NCI-H1105 (cell line): ENCODE measurements at places on chromosomes 16 and 17.
A peak's percentile ranks its signal among the peaks of the same experiment; 100 is the strongest.

- no peak for DNase-seq
These were observed 4.4 kb downstream of the SMARCD2 start for GRCh38 chr17:63837962-63838600.

DNA sequence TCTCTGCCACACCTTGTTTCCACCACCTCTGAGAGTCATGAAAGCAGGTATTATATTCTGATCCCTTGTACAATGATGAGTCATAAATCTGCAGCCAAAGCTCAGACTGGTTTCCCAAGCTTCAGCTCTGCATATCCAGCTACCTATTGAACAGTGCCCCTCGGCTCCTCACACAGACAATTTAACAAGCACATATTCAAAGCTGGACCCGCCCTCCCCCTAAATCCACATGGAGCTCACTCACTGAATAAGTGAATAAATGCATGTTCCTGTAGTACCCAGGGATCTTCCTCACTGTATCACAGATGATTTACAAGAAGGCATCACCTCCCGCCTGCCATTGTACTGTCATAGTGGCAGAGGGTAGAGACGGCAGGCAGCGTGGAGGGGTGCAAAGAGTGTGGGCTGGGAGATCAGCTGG is 516.4 kb downstream of the GRIN2A start:
- DNase-seq: no peak

DNA sequence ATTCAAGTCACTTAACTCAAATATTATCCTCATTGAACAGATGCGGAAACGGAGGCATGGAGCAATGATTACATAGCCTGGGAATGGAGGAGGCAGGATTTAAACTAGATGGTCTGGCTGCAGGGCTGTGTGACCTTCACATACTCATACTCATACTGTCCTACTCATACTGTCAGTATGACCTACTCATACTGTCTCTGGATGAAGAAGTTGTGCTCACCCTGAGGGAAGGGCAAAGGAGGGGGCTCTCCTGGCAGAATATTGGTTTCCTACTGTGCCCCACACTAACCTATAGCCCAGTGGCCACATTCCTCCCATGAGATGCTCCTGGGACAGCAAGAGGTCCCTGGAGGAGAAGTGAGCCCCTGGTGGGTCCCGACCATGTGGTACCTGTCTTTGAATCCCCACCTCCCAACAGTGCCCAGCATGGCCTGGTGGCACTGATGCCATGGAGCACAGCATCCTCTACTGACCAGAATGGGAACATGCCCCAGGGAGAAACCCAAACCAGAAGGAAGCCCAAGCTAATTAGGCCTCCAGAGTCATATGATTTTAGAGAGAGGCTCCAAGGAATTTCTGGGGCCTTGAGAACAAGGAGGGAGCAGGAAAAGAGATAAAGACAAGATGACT is 197.3 kb upstream of the SDK2 start:
- peak; percentile 29 for DNase-seq

GRCh38 chr16:57764341-57765159 is 29.0 kb downstream of the KATNB1 start:
- no peak for DNase-seq

- no peak for DNase-seq
These were observed 2.9 kb upstream of the PGS1 start for GRCh38 chr17:78375401-78376151.

- no peak for DNase-seq
These were observed 2.9 kb upstream of the MAFG start for GRCh38 chr17:81930142-81931125.

GRCh38 chr16:69535123-69536050 is 30.4 kb upstream of the NFAT5 start:
- no peak for DNase-seq
